Effector memory CD4-positive, alpha-beta T cell (primary cell): ENCODE measurements at places on chromosomes 11 and 22.
A peak's percentile ranks its signal among the peaks of the same experiment; 100 is the strongest.

DNA sequence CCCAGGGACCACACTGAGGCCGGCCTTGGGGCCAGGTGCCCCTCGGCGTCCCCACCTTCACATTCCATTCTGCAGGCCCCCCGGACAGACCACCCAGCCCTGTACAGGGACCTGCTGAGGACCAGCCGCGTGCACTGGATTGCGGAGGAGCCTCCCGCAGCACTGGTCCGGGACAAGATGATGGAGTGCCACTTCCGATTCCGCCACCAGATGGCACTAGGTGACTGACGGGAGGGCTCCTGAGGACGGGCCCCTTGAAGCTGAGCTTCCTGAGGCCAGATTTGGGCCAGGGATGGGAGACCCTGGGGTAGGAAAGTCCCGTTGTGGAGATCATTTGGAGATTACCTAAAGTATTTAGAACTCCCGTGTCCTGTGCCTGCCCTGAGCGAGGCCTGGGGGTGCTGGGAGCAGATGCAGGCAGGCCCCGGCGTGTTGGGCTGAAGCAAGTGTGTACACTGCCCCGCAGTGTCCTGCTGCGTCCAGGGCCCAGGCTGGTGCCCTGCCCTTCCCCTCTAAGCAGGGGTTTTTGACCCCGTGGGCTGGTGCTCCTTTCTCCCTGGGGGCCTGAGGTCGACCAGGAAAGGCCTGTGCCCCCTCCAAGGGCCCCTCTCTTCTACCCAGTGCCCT lies 20.0 kb downstream of the TRMU start:
- no peaks in the 10 kb centered on the region for H3K27me3 ChIP-seq
- H3K36me3 ChIP-seq = peaks cover 62% of the 10 kb centered on the region
- no peaks in the 10 kb centered on the region for H3K4me1 ChIP-seq
- H3K4me3 ChIP-seq = no peak overlapping the region
- H3K27ac ChIP-seq = no peak overlapping the region
- peak; percentile 11 for DNase-seq

DNA sequence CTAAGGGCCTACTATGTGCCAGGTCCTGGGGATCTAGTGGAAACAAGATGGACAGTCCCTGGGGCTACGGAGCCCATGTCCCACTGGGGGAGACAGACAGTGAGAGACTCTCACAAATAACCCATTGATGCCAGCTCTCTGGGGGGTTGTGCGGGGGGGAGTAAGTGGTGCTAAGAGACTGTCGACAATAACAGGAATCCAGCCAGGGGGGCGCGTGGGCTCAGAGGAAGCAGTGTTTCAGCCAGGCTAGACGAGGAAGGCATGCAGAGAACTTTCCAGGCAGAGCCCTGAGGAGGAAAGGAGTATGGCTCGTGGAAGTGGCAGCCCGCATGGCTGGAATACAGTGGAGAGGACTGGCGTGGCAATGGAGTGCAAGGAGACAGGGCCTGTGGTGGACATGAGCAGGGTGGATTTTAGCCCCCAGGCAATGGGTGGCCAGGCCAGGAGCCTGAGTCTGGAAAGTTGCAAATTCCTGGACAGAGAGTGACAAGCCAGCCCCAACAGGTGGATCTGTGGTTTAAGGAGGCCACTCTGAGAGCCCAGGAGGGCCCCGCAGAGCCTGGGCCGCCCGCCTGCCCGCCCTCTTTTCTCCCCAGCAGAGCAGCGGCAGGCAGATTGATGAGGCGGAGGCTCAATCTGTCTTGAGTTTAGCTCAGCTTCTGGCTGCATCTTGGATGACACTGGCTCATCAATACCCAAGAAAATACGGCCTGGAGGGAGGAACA lies 40.0 kb upstream of the TCF20 start:
- H3K4me3 ChIP-seq = no peak overlapping the region
- no peak overlapping the region for H3K27ac ChIP-seq
- no peak for DNase-seq
- no peaks in the 10 kb centered on the region for H3K27me3 ChIP-seq
- no peaks in the 10 kb centered on the region for H3K36me3 ChIP-seq
- peaks cover 29% of the 10 kb centered on the region for H3K4me1 ChIP-seq

- no peak for DNase-seq
- no peaks in the 10 kb centered on the region for H3K36me3 ChIP-seq
- no peaks in the 10 kb centered on the region for H3K4me1 ChIP-seq
- H3K27ac ChIP-seq = no peak overlapping the region
- H3K4me3 ChIP-seq = no peak overlapping the region
- H3K27me3 ChIP-seq = no peaks in the 10 kb centered on the region
Observed at GRCh38 chr11:21554284-21554683, 638.6 kb upstream of the ANO5 start.

GRCh38 chr22:24996420-24996952 lies 44.0 kb downstream of the KIAA1671 start:
- H3K36me3 ChIP-seq = no peaks in the 10 kb centered on the region
- H3K4me1 ChIP-seq = no peaks in the 10 kb centered on the region

DNA sequence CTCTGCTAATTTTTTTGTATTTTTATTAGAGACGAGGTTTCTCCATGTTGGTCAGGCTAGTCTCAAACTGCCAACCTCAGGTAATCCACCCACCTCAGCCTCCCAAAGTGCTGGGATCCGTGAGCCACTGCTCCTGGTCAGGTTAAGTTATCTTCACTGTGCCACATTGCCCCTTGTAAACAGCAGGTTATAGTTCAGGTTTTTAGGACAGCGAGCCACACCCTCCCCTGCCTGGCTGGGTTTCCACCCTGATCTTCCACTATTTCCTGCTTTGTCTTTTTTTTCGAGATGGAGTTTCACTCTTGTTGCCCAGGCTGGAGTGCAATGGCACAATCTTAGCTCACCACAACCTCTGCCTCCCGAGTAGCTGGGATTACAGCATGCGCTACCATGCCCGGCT lies 16.1 kb downstream of the ACO2 start:
- no peak overlapping the region for H3K4me3 ChIP-seq
- H3K36me3 ChIP-seq = no peaks in the 10 kb centered on the region
- H3K27me3 ChIP-seq = no peaks in the 10 kb centered on the region
- H3K4me1 ChIP-seq = no peaks in the 10 kb centered on the region
- no peak overlapping the region for H3K27ac ChIP-seq

DNA sequence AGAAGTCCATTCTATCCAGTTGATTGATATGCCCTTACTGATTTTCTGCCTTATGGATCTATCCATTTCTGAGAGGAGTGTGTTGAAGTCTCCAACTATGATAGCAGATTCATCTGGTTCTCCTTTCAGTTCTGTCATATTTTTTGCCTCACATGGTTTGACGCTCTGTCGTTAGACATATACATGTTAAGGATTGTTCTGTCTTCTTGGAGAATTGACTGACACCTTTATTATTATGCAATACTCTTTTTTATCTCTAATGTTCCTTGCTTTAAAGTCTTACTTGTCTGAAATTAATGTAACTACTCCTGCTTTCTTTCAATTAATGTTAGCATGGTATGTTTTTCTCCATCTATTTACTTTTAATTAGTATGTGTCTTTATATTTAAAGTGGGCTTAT lies 12.1 kb upstream of the ARHGAP20 start:
- H3K4me3 ChIP-seq = no peak overlapping the region
- H3K27me3 ChIP-seq = no peaks in the 10 kb centered on the region
- DNase-seq = no peak
- no peaks in the 10 kb centered on the region for H3K4me1 ChIP-seq
- no peaks in the 10 kb centered on the region for H3K36me3 ChIP-seq

DNA sequence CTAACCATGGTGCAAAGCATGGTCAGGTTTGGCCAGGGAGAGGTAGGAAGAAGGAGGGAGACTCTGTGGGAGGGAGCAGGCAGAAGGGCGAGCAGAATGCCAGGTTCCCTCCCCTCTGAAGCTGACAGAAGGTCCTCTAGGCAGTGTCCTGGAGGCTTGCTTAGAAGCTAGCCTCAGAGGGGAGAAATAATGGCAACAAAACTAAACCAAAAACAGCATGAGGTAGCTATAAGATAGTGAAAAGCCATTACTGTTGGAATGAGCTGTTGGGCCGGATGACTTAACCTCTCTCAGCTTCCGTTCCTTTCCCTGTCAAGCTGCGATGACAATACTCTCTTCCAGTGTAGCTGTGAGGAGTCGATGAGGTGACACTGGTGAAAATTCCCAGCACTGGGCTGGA lies 36.6 kb downstream of the RASSF10 start:
- no peaks in the 10 kb centered on the region for H3K36me3 ChIP-seq
- no peaks in the 10 kb centered on the region for H3K27me3 ChIP-seq
- H3K27ac ChIP-seq = no peak overlapping the region
- H3K4me3 ChIP-seq = no peak overlapping the region

GRCh38 chr11:94678236-94678635 lies 89.9 kb upstream of the AMOTL1 start:
- H3K36me3 ChIP-seq = no peaks in the 10 kb centered on the region
- no peak overlapping the region for H3K4me3 ChIP-seq
- H3K27ac ChIP-seq = no peak overlapping the region
- H3K4me1 ChIP-seq = no peaks in the 10 kb centered on the region
- DNase-seq = no peak
- H3K27me3 ChIP-seq = no peaks in the 10 kb centered on the region

DNA sequence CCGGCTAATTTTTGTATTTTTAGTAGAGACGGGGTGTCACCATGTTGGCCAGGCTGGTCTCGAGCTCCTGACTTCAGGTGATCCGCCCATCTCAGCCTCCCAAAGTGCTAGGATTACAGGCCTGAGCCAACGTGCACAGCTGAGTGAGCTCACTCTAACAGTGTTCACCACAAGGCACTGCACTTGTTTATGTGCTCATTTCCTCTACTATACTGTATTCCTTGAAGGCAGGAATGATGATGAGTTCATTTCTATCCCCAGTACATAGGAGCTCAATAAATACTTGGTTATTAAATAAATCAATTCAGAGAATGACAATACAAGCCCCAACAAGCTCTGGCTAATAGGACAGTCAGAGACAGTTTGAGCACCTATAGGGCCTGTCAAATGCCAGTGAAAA lies 29.1 kb downstream of the ALG8 start:
- peaks cover 3% of the 10 kb centered on the region for H3K36me3 ChIP-seq
- no peak overlapping the region for H3K4me3 ChIP-seq
- no peak overlapping the region for H3K27ac ChIP-seq
- DNase-seq = no peak
- no peaks in the 10 kb centered on the region for H3K4me1 ChIP-seq

GRCh38 chr11:69445131-69445470 lies 36.4 kb upstream of the LINC01488 start:
- no peak overlapping the region for H3K27ac ChIP-seq
- H3K27me3 ChIP-seq = no peaks in the 10 kb centered on the region
- H3K36me3 ChIP-seq = no peaks in the 10 kb centered on the region

DNA sequence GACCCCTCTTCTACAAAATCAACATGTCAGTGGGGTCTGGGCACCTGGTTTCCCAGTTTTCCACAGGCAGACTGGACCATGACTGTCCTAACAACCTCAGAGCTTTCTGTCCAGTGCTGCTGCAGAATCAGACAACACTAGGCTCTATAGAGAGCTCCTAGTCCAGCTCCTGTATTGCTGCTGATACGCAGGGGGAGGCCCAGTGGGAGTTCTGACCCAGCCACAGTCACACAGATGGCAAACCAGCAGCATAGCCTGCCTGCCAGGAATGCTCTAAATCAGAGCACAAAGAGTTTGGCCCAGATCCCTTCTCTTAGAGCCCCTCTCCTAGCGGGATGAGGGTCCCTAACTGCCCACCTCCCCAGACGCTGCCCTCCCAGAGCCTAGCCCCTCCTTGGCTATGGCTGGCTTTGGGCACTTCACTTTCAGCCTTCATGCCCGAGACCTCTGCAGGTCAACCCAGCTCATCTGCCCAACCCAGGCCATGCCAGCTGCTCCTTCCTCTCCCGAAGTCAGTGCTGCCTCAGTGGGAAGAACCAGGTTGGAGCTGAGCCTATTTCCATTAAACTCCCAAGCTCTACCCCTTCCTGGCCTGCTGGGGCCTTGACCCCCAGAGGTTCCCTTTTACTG lies 15.8 kb upstream of the SLCO2B1 start:
- no peaks in the 10 kb centered on the region for H3K4me1 ChIP-seq
- no peaks in the 10 kb centered on the region for H3K36me3 ChIP-seq
- H3K4me3 ChIP-seq = no peak overlapping the region

DNA sequence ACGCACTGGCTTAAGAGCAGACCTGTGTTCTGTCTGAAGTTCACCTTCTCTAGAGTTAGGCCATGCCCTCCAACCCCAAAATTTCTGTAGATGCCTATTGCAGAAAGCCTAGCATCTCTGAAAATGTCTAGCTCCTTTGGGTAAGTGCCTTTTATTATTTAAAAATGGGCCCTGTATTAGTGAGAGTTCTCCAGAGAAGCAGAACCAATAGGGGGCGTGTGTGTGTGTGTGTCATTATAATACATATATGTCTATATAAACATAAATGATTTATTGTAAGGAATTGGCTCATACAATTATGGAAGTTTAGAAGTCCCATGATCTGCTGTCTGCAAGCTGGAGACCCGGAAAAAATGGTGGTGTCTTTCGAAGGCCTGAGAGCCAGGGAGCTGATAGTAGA lies 144.7 kb downstream of the TTC17 start:
- H3K4me3 ChIP-seq = no peak overlapping the region
- no peak for DNase-seq
- no peaks in the 10 kb centered on the region for H3K36me3 ChIP-seq
- H3K27me3 ChIP-seq = no peaks in the 10 kb centered on the region

DNA sequence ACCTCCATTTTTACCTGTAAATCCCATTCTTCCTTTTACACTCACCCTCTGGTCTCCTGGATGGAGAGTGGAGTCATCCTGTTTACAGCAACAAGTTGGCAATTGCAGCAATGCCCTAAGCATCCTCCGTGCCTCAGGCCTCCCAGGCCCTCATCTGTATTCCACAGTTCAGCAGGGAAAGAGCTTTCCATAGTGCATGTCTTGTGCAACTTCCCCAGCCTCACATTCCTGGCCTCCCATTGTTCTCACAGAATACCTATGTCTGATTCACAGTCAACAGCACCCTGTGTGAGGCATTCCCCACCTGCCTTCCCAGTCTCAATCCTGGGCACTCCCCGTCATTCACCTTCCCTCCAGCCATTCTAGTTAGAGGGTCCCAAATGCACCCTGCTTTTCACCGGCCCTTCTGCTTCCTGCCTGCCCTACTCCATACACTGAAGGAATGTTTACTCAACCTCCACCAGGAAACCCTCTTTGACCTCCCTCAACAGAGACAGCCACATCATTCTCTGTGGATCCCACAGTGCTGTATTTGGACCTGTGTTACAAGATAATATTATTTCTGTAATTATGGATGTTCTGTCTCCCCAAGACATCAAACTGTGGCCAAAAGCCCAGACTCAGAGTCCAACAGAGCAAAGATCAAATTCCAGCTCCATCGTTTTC lies 405.7 kb downstream of the BUD13 start:
- no peak overlapping the region for H3K4me3 ChIP-seq
- no peaks in the 10 kb centered on the region for H3K4me1 ChIP-seq
- H3K27me3 ChIP-seq = no peaks in the 10 kb centered on the region
